ENCODE measurements at places on chromosomes 1 and 21.

- DNase-seq, result no peak
These were observed 19.3 kb downstream of the ITPKB start for GRCh38 chr1:226719596-226720387.

DNA sequence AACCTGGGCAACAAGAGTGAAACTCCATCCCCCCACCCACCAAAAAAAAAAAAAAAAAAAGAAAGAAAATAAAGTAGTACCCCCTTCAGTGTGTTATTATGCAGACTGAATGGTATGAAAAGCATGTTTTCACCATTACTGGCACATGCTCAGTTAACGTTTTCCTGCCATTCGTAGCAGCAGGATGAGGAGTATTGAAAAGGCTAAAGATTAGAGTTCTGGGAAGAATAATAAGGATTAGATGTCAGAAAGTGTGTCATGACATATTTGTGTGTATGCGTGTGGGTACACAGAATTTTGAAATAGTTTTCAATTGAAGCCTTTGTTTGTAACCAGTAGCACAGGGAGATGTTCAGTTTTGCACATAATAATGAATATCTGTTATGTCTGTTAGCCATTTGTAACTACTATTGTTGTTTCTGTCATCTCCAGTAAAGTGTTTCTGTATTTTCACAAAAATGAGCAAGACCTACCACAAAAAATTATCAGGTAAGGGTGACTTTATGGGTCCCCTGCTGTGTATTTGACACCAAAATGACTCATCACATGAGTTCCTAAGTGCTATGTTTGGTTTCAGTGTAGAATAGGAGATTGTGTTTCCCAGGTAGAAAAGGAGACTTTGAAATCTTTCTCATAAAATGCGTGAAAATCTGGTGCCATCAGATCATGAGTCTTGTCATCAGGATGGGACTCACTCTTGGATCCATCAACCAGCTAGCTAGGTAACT, 358.9 kb downstream of the DISC1 start:
- DNase-seq, result no peak

GRCh38 chr1:98104289-98104688, 183.5 kb upstream of the DPYD start:
- DNase-seq, result no peak

DNA sequence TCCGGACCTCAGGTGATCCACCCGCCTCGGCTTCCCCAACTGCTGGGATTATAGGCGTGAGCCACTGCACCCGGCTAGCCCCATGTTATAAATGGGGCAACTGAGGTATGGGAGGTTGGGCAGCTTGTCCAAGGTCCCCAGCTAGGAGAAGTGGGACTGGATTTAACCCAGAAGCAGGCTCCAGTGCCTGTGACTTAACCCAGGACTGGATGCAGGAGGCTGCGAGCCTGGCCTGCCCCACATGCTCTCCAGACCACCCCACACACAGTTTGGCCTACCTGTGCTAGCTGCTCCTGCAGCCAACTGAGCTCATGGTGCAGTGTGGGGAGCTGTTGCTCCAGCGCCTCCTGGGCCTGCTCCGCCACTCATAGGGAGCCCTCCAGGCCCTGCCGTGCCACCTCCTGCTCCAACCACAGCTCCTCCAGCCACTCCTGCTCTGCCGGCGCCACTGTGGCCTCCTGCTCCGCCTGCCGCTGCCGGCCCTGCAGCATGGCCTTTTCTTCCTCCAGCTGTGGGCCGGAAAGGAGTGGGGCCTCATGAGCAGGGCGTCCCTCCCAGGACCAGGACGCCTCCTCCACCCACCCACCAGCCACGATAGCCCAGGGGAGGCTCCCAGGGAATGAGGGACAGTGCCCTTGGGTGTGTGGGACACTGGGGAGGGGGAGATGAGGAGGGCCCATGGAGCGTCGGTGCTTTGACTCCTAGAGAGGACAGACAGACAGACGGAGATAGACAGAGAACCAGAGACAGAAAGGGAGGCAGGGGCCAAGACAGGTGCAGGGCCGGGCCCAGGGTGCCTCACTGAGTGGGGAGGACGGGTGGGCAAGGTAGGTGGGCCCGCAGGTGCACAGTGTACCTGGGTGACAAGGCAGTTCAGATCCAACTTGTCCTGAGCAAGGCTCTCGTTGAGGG, 12.4 kb upstream of the NBPF1 start:
- DNase-seq, result no peak

GRCh38 chr1:220149742-220150141, 55.8 kb downstream of the IARS2 start:
- DNase-seq, result no peak

DNA sequence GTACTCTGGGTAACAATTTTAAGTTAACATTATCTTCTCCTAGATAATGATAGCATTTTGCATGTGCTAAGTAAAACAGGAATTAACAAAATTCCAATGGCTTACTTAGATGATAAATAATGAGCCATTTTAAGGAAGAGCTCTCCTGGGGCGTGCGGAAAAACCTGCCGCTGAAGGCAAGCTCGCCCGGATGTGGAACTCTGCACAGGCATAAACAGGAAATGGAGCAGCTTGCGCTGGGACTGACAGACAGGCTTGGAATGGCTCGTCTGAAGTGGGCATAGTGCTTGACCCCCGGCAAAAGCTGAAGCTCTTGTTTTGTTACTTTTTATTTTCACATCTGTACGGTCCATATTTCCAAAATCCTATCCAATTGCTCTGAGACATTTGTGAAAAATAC, 169.2 kb downstream of the ZNF281 start:
- DNase-seq, result no peak

GRCh38 chr1:185132534-185132933, 24.2 kb downstream of the TRMT1L start:
- DNase-seq, result no peak

Data from stimulated activated CD4-positive, alpha-beta T cell treated with anti-CD3 and anti-CD28 coated beads, Interleukin-1b, Interleukin-23, amount 100 ng/mL, for 24 hours (primary cell).